ENCODE measurements at places on chromosomes 3 and 15.

DNA sequence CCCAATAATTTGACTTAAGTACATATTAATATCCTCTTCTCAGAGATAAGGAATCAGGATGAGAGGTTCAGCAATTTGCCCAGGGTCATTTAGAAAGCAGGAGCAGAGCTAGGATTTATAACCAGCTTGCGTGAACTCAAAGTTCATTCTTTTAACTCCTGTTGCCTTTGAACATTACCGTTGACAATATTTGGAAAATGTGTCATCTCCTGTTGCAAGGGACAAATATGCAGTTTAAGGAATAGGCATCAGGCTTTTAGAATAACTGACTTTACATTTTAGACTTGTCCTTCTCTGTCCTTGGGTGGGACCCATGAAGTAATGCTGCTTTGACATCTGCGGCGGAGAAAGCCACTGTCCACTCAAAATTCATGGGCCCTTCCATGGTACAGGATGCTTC is 252.2 kb upstream of the RGMA start:
- DNase-seq, result no peak

DNA sequence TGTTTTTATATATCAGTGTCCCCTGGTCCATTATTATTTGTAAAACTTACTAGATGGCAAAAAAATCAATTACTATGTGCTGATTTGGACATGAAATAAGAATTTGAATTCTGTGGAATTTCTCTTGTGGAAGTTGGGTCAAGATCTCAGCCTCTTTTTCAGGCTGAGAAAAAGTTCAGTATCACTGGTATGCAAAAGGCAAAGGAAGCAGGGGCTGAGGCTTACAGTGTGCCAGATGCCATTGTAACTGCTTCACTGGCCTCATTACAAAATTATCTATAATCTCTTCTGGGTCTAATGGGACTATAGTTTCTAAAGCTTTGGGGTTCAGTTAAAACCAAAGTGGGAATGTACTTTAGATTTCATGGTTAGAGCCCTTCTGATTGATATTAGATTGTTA is 125.9 kb upstream of the SLC7A14 start:
- no peak for DNase-seq

DNA sequence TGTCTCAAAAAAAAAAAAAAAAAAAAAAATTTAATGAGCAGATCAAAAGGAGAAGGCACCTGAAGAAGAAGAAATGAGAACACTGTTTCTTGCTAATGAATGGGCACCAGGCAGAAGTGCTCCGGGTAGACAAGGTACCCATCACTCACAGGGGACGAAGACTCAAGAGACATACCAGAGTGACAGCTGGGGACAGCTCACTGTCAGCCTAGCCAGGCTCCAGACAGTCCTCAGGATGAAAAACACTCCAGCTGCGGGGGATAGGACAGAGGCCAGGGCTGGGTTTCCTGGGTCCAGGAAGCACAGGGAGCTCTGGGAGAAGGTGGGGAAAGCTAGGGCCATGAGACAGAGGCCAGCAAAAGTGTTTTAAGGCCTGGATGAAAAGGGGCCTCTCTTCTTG is 48.5 kb upstream of the PARL start:
- no peak for DNase-seq

DNA sequence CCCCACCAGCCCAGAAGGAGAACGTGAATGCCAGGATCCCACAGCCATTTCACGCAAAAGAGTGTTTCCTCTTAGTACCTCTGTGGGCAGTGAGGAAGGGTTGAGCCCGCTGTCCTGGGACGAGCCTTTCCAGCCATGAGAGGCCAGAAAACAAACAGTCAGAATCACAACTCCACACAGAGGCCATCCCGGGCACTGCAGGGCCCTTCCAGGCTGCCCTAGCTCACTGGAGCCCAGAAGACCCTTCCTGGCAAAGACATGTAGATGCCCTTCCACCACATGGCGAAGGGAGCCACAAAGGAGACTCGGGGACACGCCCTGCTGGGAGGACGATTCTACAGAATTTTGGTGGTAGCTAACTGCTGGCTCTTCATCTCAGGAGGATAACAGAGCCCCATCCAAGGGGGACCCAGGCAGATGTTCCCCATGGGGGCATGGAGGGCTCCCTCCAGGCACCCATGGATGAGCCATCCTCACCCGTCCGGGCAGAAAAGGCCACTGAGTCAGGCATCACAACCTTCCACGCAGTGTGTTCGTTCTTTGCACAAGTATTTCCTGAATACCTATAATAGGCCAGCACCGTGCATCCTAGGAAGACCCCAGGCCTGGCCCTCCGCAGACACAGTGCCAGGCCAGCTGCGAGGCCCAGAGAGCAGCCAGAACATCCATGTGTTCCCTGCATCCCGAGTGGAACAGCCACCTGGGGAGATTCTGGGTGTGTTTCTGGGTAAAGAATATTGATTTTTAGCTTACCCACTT is 47.2 kb downstream of the SLC12A8 start:
- DNase-seq, result no peak

DNA sequence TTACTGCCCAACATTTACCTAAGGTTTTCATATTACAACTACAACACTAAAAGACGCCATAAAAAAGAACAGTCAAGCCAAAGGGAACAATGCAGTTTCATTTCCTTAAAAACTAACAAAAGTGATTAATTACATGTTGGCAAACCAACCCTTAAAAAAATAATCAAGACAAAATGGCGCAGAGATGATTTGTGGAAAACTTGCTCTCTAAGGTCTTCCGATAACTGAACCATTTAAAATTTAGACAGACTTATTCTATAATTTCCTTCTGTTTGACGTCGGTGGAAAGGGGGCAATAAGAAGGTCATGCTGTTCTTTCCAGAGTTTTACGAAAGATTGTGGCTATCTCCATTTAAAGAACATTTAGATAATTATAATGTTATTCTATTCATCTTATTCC is 87.6 kb downstream of the RYK start:
- no peak for DNase-seq

- peak; percentile 24 for DNase-seq
Measured at GRCh38 chr15:28885630-28886430, at the start of gene APBA2. Gene APBA2, plus strand, starts transcription at chr15:28885974. Its CDS starts 167,911 bp downstream, at chr15:29053885.

DNA sequence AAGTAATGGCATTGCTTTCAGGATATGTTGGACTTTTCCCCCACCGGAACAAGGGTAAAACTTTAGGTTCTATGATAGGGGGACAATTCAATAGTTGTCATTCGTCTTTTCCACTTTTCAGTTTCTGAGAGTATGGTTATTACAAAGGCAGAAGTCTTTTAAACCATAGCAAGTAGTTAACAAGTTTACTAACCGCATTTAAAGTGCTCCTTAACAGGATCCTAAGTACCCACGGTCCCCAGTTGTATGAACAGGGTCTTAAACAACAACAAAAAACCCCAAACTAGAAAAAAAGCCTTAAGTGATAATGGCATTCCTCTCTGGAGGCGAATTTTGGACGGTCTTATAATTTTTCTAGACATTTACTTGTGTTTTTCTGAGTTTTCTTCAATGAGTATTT is 831 bp downstream of the IFT57 start:
- DNase-seq, result no peak

DNA sequence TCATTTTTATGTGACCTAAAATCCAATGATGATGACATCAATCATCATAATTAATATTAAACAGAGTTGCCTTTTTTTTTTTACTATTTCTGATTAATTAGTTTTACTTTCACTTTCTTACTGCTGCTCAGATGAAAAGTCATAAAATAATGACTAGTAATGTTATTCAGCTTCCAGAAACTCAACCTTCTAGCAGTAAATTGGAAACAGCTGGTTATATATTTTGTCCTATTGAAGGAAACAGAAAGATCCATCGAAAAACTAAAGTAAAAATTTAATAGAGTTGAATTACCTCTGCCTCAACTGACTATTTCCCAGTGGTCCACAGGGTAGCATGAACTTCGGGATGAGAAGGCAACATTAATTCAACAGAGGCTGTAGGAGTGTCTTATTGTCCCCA is 107.1 kb upstream of the PTX3 start:
- DNase-seq, result no peak

GRCh38 chr3:143531101-143531500 is 317.2 kb downstream of the SLC9A9 start:
- DNase-seq, result no peak

- DNase-seq, result no peak
Measured at GRCh38 chr15:101520395-101520794, 30.9 kb upstream of the PCSK6 start.

GRCh38 chr3:13972679-13973379 is 93.0 kb upstream of the WNT7A start:
- no peak for DNase-seq

- no peak for DNase-seq
Measured at GRCh38 chr3:22977042-22977441, 226.1 kb upstream of the UBE2E2 start.

DNA sequence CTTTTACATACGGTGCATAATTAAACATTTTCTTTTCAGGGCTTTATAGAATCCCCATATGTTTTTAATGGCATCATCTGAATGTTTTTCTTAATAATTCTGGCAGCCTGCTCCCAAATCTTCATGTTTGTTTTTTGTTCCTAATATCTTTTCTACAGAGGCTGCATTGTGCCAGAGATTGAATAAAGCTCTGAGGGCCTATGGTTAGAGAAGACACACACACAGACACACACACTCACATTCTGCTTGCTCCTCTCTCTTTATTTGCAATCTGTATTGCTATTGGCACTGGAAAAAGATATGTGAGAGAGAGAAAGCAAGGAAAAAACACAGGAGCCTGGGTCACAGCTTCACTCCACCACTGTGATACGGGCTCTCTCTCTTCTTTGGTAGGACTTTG is 136.0 kb downstream of the MECOM start:
- DNase-seq, result no peak

DNA sequence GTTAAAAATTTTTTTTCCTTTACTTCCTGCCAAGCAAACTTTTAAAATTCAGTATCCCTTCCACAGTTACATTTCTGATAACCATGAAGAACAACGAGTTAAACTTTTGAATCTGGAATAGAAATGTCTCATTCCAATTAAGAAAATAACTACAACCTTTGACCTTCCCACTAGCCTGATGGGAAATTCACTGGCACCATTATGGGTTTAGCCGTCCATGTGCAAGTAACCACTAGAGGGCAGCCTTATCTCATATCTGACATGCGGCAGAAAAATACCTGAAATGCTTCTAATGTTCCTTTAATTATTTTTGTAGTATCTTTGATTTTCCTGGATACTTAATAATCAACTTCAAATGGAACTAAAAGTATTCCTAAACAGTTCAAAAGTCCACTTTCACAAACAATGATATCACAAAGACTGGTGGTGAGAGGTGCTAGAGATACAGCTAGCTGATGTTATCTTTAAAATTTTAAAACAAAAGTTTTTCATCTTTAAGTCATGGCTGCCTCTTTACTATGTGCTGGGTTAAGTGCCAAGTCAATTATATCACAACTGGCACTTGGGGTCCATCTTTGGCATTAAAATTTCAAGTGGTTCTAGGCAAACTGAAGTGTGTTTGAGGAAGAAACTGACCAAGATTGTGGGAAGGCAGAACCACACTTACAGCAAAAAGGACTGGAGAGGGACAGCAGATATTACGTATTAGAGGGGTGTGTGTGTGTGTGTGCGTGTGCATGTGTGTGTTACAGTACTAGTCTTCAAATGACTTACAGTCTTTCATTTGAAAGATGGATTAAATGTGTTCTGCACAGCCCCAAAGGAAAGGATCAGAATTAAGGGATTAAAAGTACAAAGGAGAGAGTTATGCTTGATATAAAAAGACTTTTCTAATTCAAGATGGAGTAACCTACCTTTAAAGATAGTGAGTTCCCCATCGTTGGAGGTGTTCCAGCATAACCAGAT is 107.1 kb upstream of the ICE2 start:
- no peak for DNase-seq

- DNase-seq, result no peak
Measured at GRCh38 chr3:15120986-15121385, 22.0 kb upstream of the RBSN start.

GRCh38 chr3:48558493-48559134 is 2.0 kb upstream of the PFKFB4 start:
- no peak for DNase-seq

- no peak for DNase-seq
Measured at GRCh38 chr15:38019066-38019465, 84.6 kb downstream of the TMCO5A start.

DNA sequence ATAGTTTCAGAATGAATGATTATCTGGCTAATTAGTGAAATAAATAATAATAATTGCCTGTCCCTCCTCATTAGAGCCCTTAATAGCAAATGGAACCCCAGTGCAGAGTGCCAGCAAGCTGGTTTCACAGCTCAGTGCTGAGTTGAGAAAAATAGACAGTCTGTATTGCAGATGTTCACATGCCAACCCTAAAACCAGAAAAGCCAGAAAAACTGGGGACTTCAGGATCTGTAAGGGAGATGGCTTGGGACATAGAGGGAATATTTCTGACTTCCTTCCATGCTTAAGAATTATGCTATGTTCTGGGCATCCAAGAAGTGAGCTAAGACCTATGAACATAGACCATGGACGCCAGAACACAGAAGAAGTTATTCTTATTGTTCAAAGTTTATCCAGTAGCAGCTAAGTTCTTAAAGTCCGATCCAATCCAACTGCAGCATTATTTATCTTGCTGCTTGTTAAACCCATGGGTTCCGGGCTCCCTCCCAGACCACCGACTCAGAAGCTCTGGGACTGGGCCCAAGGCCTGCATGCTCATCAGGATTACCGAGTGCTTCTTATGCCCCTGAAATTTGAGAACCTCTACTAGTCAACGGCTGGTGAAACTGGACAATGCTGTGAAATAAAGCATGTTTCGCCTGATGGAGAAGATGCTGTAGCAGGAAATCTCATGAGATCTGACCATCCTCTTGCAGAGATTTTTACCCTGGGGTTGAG is 158.3 kb downstream of the FOXB1 start:
- DNase-seq, result no peak

- no peak for DNase-seq
Measured at GRCh38 chr3:160448845-160449635, 546 bp downstream of the TRIM59 start.

DNA sequence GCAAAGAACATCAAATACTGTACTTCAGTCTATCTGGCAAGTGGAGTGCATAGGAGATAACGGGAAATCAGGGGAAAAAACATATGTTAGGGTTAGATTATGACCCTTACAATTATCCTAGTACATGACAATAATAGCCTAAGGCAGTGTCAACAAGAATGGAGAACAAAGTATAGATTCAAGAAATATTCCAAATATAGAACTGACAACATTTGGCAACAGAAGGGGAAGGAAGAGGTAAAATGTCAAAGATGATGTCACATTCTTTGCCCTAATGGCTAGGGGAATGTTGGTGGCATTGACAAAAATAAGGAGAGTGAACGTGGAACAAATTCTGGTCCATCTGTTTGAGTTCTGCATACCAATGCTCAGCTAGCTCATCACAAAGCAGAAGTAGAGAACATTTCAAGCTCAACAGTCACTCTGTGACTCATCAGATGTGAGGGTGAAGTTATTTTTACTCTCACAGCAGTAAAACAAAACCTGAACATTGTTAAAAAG is 15.5 kb upstream of the ATP8B4 start:
- DNase-seq, result no peak

Measured in stimulated activated CD8-positive, alpha-beta memory T cell treated with anti-CD3 and anti-CD28 coated beads, Interleukin-4, amount 100 ng/mL, for 24 hours (primary cell).